Panc1 (cell line): ENCODE measurements at places on chromosomes 7 and 10.

- no peak for DNase-seq
Measured at GRCh38 chr10:132470410-132471124, 67.0 kb upstream of the INPP5A start.

- no peak for DNase-seq
Measured at GRCh38 chr7:53604201-53604600, 568.8 kb downstream of the POM121L12 start.

DNA sequence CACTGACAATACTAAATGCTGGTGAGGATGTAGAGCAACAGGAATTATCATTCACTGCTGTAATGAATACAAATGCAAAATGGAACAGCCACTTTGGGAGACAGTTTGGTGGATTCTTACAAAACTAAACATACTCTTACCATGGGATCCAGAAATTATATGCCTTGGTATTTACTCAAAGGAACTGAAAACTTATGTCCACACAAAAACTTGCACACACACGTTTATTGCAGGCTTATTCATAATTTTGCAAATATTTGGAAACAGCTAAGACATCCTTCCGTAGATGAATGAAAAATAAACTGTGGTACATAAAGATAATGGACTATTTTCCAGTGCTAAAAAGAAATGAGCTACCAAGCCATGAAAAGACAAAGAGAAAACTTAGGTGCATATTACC, 69.6 kb downstream of the SEM1 start:
- DNase-seq, result no peak

- no peak for DNase-seq
Measured at GRCh38 chr10:132981746-132982145, 39.4 kb upstream of the CFAP46 start.

DNA sequence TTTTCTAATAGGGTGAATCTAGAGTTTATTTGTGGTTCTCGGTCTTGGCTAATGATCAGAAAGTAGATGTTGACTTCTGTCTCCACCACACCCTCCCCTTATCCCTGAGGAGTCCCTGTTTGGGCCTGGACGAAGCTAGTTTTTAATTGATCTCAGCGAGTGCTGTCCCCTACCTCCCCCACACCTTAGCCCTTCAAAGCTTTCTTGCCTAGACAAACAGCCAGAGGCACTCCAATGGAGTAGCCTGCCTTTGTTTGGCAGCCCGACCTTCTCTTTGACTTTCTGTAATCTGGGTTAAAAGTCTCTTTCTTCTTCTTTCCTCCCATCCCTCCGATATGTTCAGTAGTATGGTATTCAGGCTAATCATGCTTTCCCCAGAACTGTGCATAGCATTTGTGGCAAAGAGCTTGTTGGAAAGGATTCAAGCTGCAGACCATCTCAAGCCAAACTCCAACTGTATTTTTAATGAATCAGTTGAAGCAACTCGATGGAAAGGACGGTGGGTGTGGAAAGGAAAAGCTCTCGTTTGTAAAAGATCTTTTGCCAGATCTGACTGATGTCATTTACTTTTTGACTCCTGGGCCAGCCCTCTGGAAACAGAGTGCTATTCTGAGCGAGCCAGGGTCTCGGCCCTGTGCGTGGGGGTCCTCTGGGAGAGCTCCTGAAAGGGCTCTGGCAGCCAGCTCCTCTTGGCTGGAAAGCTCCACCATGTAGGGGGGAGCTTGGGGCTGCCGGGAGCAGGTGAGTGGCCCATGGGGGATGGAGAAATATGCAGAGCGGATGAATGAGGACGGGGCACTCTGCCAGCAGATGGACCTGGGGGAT, 4.5 kb downstream of the FAM180A start:
- DNase-seq, result no peak
